ENCODE measurements at places on chromosomes 4 and X.

- DNase-seq: no peak
Observed at GRCh38 chr4:6469144-6469543, 3.3 kb downstream of the PPP2R2C start.

- no peak for DNase-seq
Observed at GRCh38 chr4:20486433-20486832, 213.8 kb upstream of the PACRGL start.

DNA sequence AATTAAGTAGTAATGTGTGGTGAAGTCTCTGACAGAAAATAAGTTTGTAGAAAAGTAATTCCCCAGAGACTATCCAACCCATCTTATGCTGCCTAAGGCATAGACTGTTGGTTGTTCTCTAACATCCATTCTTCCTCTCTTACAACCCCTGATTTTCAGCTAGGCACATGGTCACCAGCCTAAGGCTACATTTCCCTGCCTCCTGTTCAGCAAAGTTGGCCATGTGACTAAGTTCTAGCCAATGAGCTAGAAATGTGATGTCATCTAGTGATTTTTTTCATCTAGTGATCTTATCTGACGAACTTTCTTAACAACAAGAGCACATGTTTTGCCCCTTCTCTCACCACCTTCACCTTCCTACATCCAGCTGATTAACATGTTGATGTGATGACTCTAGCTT lies 102.3 kb upstream of the S100G start:
- no peak for DNase-seq

DNA sequence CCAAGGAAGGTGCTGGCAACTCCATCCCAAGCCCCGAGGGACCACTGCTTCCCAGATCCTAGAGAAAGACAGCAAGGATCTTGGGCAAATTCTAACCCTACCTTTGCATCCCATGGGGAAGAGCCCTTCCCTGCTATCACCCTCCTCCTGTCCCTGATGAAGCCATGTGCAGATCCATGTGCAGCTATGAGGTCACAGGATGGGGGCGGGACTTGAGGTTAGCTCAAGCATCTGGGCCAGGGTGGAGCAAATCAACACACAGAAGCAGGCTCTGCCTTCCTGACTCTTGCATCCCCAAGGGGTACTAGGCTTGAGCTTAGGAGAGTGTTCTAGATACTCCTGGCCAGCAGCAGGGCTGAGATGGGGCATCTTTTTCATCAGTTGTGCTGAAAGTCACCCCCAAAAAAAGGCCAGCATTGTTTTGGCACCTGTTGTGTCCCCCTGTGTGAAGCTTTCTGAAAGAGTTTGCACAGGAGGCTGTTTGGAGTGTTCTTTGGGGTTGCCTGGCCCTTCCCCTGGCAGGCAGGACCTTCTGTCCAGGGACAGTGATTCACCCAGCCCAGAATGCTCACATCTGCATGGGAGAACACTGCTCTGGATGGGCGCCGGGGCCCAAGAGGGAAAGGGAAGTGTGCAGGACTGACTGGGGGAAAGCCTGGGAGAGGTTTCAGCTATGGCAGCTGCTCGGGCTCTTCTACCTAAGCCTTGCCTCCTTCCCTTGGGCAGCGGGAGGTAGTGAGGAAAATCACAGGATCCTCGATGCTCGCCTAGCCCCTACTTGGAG lies 50.8 kb downstream of the PRPS1 start:
- DNase-seq: no peak

DNA sequence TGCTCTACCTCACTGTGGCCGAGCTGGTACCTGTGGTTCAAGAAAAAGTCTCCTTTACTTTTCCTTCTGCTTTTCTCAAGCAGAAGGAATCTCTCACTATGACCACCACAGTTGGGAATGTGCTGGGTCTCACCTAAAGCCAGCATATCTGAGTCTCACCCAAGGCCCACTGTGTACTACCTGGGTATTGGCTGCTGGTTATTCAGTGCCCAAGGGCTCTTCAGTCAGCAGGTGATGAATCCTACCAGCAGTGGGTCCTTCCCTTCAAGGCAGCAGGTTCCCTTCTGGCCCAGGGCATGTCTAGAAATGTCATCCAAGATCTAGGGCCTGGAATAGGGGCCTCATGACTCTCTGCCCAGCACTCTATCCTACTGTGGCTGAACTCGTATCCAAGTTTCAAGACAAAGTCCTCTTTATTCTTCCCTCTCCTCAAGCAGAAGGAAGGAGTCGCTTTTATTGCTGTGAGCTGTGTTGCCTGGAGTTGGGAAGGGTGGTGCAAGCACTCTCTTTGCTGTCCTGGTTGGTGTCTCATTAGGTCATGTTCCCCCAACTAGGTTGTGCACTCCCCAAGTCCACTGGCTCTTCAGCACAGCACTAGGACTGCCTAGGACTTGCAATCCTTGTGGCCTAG lies 6.1 kb downstream of the CXCL10 start:
- no peak for DNase-seq

- DNase-seq: peak; percentile 20
Observed at GRCh38 chrX:41922431-41923151, 763 bp downstream of the CASK start.

DNA sequence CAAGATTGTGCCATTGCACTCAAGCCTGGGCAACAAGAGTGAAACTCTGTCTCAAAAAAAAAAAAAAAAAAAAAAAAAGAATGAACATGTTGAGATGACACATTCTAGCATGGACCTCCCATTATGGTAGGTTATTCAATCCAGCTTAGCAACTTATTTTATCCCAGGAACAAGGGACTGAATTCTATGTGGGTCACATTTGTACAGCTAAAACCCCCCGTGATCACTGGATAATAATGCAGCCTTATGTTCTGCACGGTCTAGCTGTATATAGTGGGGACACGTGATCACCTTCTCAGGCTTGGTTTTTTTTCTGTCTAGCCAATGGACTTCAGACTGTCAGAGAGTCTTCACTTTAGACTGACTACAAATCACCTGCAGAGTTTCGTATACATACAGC lies 115.2 kb upstream of the FRG1 start:
- DNase-seq: no peak

GRCh38 chr4:134911941-134912340 lies 710.4 kb upstream of the PABPC4L start:
- no peak for DNase-seq

- no peak for DNase-seq
Observed at GRCh38 chr4:4994312-4995097, 24.8 kb downstream of the CYTL1 start.

DNA sequence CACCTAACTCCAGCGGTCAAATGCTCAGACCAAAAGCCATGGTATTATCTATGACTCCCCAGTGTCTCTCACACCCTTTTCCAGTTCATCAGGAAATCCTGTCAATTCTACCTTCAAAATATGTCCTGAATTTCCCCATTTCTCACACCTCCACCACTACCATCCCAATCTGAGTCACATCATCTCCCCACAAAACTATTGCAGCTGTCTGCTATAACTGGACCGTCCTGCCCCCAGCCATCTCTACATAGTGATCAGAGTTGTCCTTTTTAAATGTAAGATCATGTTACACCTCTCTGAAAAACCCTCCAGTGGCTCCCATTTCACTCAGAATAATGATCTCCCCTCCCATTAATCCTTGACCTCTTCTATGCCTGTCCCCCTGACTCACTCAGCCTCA lies 6.8 kb upstream of the ODAPH start:
- no peak for DNase-seq

DNA sequence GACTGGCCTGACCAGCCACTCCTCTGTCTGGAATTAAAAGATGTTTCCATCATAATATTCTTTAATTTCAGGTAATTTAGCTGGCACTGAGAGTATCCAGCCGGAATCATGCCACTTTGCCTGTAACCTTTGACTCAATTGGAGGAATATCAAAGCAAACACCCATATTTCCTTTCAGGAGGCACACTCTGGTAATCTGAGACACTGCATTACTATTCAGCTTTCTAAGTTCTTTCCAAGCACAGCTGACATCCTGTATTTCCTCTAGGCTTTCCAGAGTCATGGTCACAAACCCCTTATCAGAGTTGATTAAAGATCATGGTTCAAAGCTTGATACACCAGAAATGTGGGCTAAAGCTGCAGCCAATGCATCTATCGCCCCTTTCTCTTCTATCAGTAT lies 29.3 kb downstream of the INTS12 start:
- no peak for DNase-seq

- DNase-seq: no peak
Observed at GRCh38 chr4:89488736-89489135, 181.1 kb upstream of the GPRIN3 start.

GRCh38 chr4:111671756-111672155 lies 473.5 kb upstream of the FAM241A start:
- DNase-seq: no peak

DNA sequence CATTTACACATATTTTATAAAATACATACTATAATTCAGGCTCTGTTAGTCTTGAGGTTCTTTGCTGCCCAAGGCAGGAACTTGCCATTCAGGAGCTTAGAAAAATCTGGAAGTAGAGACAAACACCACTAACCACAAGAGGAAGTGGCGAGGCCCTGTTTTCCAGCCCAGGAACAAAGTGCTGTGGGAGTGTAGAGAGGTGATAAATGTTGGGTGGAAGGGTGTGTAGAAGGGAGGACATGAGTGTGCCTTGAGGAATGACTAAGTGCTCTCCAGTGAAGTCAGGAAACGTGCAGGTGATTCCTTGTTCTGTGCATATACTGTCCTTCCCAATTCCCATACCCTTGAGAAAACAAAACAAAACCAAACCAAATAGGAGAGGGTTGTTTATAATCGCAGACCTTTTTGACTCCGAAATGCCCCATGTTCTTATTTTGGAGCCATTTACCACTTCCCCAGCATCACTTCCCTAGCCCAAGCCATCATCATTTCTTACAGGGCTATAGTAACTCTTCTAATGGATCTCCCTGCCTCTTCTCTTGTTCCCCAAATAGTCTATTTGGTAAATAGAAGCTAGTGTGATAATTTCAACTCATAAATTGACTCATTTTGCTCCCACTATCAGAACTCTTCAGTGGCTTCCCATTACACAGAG lies 83.2 kb downstream of the GPAT3 start:
- DNase-seq: no peak

DNA sequence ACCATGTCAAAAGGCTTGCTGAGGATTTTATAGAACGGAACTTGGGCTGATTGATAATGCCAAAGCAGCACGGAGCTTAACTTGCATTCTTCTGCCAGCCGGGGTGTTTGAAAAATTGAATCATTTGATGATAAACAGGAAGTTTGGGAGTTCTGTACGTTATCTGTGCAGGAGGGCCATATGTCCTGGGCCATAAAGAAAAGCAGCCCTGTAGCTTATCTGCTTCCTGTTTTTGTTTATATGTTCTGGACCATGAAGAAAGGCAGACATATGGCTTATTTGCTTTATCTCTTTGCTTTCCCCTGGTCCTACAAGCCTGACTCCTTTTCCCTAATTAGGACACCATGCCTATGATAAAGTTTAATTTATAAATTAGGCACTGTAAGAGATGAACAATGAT lies 62.4 kb downstream of the HOPX start:
- DNase-seq: no peak

- DNase-seq: no peak
Observed at GRCh38 chr4:127196655-127197352, 436.0 kb upstream of the INTU start.

DNA sequence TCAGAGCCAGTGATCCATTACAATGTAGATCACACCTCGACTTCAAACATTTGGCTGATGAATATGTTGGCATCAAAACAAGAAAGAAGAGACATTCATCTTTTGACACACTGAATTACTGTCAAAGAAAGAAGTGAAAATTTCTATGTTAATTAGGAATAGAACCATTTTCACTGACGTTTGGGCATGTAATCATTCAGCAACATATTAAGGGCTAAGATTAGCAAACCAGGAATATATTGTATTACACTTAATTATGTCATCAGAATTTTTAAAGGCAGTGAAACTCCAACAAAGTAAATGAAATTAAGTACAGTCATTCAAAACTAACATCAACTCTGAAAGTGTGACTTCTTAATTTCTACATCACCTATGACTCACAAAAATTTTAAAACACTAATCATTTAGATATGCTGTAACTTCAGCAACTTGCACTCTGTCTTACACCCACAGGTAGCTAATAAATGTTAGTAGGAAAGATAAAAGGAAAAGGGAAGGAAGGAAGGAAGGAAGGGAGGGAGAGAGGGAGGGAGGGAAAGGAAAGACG lies 1.4 kb upstream of the SMR3A start:
- no peak for DNase-seq

- no peak for DNase-seq
Observed at GRCh38 chr4:99033956-99034355, 38.4 kb downstream of the METAP1 start.

- DNase-seq: no peak
Observed at GRCh38 chrX:49072712-49073095, 1.1 kb downstream of the PRAF2 start.

DNA sequence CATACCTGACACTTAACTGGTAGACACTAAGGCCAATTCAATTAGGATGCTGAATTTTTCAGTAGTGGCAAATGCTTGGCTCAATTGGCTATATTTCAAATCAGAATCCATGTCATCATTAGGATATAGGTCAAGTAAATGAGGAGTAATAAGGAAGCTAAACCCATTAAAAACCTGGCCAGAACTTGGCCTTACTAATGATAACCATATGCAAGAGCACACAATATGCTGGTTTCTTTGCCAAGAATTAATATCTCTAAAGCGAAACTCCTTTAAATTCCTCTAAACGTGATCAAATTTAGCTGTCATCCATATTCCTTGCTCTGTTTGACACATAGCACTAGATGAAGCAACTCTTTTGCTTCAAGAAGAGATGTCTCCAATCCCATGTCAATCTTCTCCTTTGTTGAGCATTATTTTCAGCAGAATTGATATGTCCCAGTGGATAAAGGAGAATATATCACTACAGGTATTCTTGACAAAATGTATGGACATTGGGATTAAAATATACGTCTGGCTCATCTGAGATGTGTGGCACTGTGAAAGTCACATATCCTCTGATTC lies 206.1 kb upstream of the ANKRD50 start:
- DNase-seq: no peak

DNA sequence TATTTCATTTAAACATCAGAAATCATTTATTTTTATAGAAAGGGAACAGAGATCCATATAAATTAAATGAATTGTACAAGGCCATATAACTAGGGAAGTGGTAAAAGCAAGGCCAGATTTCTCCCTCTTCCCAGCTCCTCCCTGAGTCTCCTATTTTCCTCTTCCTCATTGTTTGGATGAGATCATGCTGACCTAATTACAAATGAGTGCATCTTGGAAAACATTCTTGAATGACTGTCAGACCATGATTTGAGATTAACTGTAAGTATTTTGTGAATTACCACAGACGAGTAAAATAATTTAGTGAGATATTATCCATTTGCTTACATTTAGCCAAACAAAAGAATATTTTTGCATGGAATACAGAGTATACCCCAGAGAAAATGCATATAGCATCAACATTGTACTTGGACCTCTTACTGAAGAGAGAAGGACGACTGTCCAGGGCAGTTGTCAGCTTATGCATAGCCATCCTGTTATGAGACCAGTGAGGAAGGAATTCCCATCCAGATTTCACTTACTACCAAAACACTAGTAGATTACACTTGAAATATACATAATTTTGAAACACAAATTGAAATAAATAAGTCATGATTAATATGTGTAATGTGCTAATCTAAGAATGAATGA lies 47.3 kb downstream of the SLAIN2 start:
- no peak for DNase-seq

- no peak for DNase-seq
Observed at GRCh38 chr4:158814636-158815330, 46.0 kb downstream of the FNIP2 start.
